ENCODE measurements at places on chromosomes 7 and 10.

- no peak for DNase-seq
Observed at GRCh38 chr7:145978769-145979168, 137.8 kb upstream of the CNTNAP2 start.

- DNase-seq: no peak
Observed at GRCh38 chr10:78250313-78251015, 216.8 kb downstream of the RPS24 start.

DNA sequence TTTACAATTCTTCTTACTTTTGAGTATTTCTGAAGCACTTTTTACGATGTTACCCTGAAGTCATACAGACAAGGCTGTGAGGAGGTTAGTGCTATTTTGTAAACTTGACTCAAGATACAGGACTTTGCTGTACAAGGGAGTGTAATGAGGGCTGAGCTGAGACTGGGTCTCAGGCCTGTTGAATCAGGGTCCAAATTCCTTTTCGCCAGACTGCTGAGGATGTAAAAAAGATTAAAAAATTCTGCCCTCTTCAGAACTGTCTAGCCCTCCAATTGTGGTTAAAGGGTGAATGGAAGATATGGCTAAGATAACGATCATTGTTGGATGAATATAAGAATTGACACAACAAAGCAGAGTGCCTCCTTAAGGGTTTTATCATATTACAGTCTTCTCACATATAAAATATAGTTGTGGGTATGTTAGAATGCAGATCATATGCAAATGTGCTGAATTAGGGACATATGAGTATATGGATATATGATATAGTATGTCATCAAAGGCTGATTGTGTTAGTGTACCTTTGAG is 165.4 kb downstream of the SUGCT start:
- DNase-seq: no peak

GRCh38 chr7:135964274-135964673 is 12.9 kb downstream of the MTPN start:
- no peak for DNase-seq

DNA sequence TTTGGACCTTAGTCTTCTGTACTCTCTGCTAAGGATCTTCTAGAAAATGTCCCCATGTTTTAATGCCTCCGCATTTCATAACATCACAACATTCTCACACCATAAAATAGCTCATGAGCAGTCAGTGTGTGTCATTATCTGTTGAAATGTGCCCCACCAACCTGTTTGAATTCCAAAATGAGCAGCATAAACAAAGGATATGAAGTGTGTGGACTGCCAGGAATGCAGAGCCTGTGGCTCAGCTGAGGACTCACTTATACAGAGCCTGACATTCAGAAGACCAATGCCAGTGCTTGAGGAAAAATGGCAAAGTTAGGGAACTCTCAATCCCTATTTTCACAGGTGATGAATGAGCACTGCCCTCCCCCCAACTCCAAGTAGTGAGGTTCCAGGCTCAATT is 621.4 kb downstream of the POM121L12 start:
- DNase-seq: no peak

DNA sequence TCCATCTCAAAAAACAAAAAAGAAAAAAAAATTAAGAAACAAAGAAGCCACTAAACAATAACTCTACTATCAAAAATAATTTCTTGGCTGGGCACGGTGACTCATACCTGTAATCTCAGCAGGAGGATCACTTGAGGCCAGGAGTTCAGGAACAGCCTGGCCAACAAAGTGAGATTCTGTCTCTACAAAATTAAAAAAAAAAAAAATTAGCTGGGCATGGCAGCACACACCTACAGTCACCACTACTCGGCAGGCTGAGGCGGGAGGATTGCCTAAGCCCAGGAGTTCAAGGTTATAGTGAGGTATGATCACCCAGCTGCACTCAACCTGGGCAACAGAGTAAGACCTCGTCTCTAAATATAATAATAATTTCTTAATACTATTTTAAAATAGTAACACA is 69.0 kb downstream of the PARD3 start:
- no peak for DNase-seq

- no peak for DNase-seq
Observed at GRCh38 chr10:61987537-61987936, 86.0 kb downstream of the ARID5B start.

DNA sequence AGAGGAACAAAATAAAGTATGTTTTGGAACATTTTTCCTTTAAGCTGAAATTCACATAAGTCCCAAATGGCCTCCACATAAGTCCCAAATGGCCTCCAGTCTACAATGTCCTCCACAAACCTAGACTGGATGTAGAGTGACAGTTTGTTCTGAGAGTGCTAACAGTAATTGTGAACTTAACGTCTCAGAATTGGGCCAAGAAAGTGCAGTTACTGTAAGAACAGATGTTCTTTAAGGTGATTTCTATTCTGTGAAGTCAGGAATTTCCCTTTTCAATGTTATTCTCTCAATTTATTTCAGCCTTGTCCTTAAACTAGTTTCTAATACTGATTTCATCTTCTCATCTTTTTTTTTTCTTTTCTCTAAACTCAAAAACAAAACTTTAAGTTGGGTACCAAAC is 188.7 kb upstream of the SEMA3E start:
- no peak for DNase-seq

DNA sequence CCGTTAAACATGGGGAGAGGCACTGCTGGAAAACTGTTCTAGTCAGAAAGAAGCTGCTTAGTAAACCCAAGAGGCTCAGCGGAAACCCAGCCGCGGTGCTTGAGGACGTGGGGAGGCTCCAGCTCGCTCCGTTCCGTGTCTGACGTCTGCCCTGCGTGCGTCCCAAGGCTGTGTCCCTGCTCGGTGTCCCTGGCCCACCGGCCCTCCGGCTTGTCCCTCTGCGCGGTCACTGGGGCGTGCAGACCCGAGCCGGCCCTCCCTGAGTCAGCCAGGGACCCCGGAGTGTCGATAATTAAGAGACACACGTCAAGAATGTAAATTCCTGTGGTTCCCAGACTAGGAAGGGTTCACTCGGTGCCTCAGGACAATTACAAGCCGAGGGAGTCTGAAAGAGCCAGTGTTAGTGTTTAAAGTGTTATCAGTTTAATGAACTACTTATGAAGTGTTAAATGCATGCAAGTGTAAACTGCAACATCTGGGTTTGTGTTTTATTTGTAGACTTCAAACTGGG is 98.9 kb downstream of the WDR11 start:
- peak; percentile 49 for DNase-seq

DNA sequence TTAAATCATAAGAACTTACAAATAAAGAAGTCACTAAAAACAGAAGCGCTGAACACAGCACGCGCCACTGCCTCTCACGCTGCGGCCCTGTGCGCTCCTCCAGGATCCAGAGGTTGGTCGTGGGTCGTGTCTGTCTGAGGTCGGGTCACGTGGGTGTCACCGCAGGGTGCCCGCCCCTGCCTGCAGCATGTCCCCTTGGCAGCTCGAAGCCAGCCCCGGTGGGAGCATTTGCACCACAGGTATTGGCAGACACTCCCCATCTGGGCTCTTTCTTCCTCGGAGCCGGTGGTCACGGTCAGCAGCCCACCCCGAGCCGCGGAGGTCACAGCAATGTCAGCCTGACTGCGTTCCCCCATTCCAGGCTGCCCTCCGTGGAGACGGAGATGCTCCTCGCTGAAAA is 88.6 kb downstream of the PDGFA start:
- DNase-seq: no peak

- DNase-seq: no peak
Observed at GRCh38 chr10:69475433-69475830, 24.2 kb downstream of the TSPAN15 start.

- no peak for DNase-seq
Observed at GRCh38 chr10:21068026-21068656, 171.0 kb upstream of the NEBL start.

DNA sequence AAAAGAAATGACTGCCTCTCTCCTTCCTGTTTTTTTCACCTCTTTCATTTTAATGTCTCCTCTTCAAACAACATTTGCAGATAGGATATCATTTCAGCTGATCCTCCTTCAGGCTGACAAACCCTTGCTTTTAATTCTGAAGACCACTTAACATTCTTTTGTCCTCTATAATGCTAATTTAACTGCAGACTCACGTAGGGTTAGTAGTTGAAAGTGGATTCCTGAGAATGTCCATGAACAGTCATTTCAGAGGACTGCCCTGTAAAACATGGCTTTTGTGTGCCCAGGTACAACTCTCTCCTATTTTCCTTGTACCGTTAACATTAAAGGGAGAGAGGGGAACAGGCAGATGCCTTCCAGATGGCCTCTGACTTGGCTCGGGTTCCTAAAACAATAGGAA is 524.4 kb downstream of the SDK1 start:
- DNase-seq: no peak

GRCh38 chr7:112500619-112501018 is 19.8 kb downstream of the LSMEM1 start:
- no peak for DNase-seq

DNA sequence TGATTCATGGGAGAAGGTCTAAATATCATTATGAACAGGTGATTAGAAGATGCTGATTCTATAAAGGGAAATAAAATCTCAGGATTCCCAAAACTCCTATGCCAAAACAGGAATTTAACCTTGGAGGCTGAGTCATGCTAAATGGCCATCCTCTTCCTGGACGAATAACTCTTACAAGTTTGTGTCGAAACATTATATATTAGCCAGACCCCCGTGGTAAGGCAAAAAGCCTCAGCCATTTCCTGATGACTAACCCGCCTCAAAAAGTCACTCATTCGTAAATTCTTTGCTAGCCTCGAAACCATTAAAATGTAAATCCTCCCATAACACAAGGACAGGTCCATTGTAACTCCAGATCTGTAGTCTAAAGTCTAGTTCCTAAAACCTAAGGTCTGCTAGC is 32.0 kb downstream of the CUL2 start:
- no peak for DNase-seq

GRCh38 chr10:62587011-62587410 is 212.8 kb downstream of the ZNF365 start:
- DNase-seq: no peak
